T-helper 2 cell treated with Interferon-gamma antibody and Interleukin-4, amounts not matched to agents 100 ng/mL and 5 ng/mL, for 36 hours (primary cell): ENCODE measurements at places on chromosomes 1 and 21. TPM values are rescaled to one million over a fixed set of nuclear protein-coding genes. Genes with fewer than 3 reads are reported as not detected.

HUNK gene
- not detected in 2 replicates for total RNA-seq

DCST2 gene
- total RNA-seq = 0.16 and 0.23 TPM in 2 replicates

RGS7 gene
- not detected in 2 replicates for total RNA-seq

KCNJ15 gene
- 0.05 and 0.07 TPM in 2 replicates for total RNA-seq

UTS2 gene
- not detected in 2 replicates for total RNA-seq

PCSK9 gene
- 0.07 TPM in 2 replicates for total RNA-seq

SPTA1 gene
- total RNA-seq = not detected in 2 replicates

KCNA3 gene
- total RNA-seq = 56.0 and 57.4 TPM in 2 replicates

C4BPB gene
- 0.57 and 1.1 TPM in 2 replicates for total RNA-seq
